Brain microvascular endothelial cell (primary cell): ENCODE measurements at places on chromosomes 6 and 20.

GRCh38 chr20:3276680-3277015 lies 37.7 kb upstream of the SLC4A11 start:
- DNase-seq = peak; percentile 14

GRCh38 chr6:119182875-119183274 lies 104.4 kb upstream of the FAM184A start:
- no peak for DNase-seq

- DNase-seq = no peak
Observed at GRCh38 chr6:117345292-117345610, 79.9 kb downstream of the VGLL2 start.

GRCh38 chr6:49833386-49833785 lies 32.9 kb downstream of the CRISP1 start:
- DNase-seq = no peak

GRCh38 chr6:45433533-45434380 lies 56.0 kb upstream of the SUPT3H start:
- no peak for DNase-seq

GRCh38 chr6:127031511-127031910 lies 87.0 kb upstream of the RSPO3 start:
- DNase-seq = no peak

DNA sequence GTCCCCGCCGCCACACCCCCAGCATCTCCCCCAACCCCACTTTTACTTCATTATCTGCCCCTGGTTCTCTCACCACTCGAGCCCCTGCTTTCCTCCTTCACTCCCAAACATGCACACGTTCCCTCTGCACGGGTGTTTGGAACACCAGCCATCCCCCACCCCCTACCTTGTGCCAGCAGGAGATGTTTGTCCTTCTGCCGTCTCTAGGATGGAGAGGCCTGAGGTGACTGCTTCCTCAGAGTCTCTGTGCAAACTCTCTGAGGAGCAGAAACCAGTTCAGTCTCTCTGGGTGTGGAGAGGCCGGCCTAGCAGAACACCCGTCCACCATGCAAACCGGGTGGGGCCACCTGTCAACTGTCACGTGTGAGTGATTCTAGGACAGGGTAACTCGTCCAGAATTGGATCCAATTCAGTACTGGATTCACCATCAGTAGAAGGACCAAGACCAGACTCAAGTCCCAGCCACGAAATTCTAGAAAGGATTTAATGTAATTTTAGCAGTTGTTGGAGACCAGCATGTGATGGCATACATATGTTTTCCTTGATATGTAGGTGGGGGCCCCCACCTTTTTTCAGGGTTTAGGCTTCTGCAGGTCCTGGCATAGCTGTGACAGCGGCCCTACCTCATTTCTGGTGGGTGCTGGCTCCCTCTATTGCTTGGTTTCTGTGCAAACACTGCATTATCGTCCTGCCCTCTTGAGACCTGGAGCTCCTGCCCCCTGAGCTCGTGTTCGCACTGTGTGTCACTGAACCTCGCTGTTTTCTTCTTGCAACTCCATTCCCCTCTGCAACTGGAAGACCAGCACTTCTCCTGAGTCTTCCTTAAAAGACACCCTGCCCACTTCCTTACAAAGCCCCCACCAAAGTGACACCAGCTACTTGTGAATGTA lies at the start of gene RAET1E:
TSS of gene RAET1E (minus strand) at position 259 of the 890 bp plus-strand sequence. CDS start 7,212 bp downstream, outside the sequence.
- no peak for DNase-seq

DNA sequence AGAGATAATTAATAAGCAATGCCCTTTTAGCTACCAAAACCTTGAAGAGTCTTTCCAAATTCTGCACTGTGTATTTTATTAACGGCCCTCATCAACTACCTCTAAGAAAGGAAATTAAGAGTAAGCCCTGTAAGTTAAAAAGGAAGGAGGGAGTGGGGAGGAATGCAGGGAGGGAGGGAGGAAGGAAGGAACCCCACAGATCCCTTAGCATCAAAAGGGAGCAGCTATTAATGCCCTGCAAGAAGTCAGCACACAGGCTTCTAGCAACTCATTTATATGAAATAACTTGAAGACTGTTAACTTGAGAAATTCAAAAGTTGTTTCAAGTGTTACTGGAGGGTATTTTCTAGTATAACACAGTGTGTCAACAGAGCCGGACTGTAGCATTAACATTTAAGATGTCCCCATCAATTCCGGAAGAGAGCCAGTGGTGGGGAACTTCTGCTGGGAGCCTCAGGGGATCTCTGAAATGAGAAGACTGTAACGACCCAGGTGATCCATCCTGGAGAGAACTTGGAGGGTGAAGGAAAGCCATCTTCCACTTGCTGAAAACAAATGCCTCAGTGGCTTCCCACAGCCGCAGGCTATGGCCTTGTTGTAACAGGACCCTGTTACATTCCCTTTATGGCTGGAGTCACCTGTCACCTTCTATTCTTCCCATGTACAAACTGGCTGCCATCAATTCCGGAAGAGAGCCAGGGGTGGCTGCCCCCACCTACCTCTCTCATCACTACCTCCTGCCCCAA lies 33.2 kb downstream of the SLC22A23 start:
- DNase-seq = no peak

DNA sequence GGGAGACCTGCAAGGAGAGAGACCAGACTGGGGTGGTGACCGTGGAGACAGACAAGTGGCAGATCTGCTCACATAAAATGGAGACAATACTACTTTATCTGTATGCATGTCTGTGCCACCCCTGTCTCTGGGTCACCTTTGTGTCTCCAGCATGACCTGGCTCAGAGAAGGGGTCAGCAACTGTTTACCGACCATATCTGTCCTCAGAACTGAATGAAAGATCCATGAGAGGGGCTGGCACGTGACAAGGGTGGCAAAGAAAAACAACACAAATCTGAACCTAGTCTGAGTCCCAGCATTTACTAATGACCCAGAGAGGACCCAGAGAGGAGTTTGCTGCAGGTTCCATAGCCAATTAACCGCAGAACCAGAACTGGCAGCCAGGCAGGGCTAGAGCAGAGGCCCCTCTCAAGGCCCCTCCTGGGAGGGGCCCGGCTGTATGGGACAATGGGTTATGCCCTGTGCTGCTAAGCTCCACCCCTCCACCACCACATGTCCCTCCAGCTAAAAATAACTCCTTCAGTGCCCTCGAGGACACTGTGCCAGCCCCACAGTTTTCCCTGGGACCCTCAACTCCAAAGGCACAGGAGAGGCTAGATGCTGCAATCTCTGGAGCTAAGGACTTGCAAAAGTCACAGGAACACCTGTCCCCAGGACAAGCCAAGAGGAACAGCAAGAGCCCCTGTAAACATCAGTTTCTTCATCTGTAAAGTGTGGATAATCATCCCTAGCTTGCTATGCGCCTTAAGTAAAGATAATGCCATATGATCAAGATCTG lies 2.2 kb downstream of the AHCY start:
- DNase-seq = no peak

DNA sequence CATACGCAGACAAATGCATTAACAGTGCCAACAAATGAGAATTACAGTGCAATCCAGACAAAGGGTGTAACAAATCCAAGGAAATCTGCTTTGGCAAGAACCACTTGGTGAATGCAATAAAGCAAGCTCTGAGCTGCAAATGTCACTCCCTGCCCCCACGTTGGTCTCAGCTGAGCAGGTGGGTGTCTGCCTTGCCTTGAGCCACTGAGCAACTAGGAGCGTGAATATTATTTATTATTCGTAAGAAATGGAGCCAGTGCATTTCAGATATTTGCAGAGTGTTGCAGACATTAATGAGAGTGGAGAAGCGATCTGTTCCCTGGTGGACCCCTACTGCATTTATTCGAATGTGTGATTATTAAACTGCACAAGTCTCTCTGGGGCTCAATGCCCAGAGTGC lies 36.6 kb upstream of the F13A1 start:
- no peak for DNase-seq

DNA sequence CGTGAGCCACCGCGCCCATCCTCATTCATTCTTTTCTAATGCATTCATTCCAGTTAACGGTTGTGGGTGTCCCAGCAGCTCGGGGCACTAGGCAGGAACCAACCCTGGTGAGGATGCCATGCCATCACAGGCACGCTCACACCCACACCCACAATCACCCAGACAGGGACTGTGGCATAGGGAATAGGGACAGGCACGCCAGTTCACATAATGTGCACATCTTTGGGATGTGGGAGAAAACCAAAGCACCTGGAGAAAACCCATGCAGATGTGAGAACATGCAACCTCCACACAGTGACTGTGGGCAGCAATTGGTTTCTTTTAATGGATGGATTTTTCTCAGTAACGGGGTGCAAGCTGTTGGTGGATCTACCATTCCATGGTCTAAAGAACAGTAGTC lies 64.3 kb downstream of the IRF4 start:
- DNase-seq = no peak

GRCh38 chr6:167683028-167683862 lies 143.5 kb upstream of the AFDN start:
- DNase-seq = peak; percentile 93

- DNase-seq = no peak
Observed at GRCh38 chr6:159397753-159398152, 228.6 kb downstream of the FNDC1 start.

DNA sequence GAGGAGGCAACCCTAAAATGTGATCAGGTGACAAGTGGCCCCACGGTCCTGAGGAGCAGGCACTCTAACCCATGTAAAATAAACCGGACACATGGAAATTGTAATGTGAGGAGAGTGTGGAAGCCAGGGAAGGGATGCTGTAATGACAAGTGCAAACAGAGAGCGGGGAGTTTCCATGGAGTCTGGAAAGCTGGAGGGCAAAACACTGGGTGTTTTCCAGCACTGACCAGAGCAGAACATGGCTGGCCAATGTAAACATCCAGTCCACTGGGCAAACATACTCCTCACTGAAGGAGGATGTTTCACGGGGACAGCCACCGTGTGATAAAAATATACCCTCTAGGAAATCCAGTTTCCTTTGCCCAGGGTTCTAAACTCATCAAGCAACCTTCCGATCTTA lies 219.0 kb upstream of the JARID2 start:
- DNase-seq = peak; percentile 57

DNA sequence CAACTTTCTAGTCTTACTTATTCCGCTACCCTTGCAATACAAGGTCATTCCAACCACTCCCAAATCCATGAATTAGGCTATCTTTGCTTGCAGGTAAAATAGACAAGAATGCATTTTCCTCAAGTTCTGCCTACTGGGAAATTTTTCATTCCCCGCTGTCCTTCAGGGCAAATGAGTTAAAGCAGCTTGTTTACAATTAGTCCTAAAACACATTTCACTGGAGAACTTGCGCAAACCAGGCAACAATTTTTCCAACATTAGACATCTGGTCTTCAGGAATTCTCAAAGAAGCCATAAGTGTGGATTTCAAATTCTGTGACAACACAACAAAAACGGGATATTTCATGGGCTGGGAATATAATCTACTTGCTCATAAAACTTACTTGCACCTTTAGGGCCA lies 20.4 kb downstream of the SPINT4 start:
- no peak for DNase-seq

DNA sequence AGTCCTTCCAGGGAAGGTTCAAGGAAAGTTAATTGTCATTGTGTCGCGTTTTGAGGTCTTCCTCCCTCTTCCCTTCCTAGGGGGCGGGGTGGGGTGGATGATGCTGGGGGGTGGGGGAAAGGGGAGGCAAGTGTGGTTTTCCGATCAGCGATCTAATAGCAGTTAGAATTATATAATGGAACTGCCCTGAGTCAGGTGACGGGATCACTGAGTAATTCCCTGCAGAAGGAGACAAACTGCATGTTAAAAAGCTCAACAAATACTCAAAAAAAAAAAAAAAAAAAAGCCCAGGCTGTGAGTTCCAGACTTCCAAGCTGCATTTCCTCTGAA lies 240.4 kb downstream of the PHACTR1 start:
- no peak for DNase-seq

DNA sequence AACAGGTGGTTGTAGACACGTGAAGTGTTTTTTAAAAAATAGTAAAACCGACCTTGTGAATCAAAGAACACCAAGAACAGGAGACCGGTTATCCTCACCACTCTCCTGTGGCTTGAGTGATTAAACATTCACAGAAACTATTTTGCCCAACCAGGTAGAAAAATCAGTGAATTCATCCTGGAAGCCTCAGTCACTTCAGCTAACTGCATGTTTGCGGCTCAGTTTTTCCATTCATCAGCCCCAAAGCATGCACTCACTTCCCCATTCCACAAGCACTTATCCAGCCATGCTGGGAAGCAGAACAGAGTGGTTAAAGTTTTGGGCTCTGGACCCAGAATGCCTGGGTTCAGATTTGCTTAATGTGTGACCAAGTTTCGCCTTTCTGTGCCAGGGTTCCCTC lies 2.4 kb downstream of the LRRN4 start:
- peak; percentile 40 for DNase-seq

- peak; percentile 86 for DNase-seq
Observed at GRCh38 chr20:37534401-37535157, 6.9 kb upstream of the BLCAP start.

GRCh38 chr6:162770136-162770535 lies 42.4 kb downstream of the PACRG start:
- no peak for DNase-seq

- peak; percentile 71 for DNase-seq
Observed at GRCh38 chr20:36097337-36098151, 57.0 kb upstream of the EPB41L1 start.

DNA sequence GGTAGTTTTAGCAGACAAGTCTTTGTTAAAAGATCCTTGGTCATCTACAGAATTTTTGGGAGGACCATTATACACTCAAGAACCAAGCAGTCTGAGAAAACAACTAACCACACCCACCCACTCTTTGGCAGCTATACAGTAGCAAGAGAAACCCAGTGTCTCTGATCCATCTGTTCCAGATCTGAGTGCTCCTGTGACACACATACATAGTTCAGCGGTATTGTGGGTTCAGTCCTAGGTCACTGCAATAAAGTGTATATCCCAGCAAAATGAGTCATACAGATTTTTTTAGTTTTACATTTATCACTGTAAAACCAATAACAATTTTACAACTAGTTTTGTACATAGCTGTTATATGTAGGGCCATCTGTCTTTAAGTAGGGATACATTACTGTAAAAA lies 47.4 kb upstream of the PAK5 start:
- peak; percentile 65 for DNase-seq

- no peak for DNase-seq
Observed at GRCh38 chr20:51914758-51915157, 112.4 kb upstream of the SALL4 start.

DNA sequence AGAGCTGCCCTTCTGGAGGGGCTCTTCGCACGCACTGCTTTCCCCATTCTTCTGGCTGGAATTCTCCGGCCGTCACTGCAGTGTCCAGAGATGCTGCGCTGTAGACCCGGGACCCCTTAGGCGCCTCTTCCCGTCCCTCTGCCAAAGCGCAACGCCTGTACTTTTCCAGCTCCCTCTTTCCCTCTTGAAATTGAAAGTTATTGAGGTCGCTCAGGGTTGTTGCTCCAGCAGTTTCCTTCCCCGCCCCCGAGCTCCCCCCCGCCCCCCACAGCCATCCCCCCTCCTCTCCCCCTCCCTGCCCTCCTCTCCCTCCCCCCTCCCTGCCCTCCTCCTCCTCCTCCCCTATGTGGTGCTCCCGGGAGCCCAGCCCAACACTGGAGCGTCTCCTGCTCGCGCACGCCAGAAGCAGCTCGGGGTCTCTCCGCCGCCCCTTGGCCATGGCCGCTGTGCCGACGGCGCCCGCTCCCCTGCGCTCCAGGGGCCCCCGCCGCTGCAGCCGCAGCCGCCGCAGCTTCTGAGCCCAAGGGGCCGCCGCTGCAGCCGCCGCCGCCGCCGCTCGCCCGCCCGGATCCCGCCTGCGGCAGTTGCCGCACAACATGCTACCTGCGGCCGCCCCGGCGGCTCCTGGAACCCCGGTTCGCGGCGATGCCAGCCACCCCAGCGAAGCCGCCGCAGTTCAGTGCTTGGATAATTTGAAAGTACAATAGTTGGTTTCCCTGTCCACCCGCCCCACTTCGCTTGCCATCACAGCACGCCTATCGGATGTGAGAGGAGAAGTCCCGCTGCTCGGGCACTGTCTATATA lies at the start of gene RSPO3:
TSS of gene RSPO3 (plus strand) at position 374 of the 804 bp plus-strand sequence. CDS start 522 bp downstream, outside the sequence.
- DNase-seq = peak; percentile 21

- no peak for DNase-seq
Observed at GRCh38 chr6:36907781-36908180, 22.0 kb downstream of the C6orf89 start.
